HCT116 (cell line): ENCODE measurements at places on chromosomes 2 and 18. TPM values are rescaled to one million over a fixed set of nuclear protein-coding genes. Genes with fewer than 3 reads are reported as not detected.

DNA sequence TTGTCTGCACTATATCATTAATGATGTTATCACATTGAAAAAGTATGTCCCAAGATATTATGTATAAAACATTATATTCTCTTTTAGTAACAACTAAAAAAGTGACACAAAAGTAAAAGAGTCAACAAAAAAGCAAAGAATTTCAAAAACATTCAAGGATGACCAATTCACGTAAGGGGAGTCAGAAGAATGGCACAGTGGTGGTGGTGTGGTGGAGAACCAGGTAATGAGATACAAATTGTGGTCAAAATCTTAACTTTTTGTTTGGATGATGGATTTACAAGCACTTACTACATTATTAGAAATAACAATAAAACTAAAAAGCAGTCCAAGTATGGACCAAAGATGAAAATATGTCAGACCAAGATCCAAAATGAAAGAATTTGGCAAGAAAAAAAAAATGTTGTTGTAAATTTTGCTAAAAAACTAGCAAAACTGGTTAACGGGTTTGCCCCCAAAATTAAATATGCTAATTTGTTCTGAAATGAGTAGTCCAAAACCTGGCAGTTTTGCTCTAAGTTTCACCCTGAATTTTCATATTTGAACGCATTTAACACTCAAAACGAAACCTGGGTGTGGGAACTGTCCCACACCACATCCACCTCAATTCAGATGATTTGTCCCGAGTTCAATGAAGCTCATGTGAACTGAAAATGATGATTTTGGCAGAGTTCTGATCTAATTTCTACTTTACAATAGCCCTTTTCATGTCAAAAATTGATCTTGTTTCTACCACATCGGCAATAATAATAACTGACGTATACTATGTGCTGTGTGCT is 135.8 kb downstream of the IKZF2 start:
- no peak for DNase-seq

DNA sequence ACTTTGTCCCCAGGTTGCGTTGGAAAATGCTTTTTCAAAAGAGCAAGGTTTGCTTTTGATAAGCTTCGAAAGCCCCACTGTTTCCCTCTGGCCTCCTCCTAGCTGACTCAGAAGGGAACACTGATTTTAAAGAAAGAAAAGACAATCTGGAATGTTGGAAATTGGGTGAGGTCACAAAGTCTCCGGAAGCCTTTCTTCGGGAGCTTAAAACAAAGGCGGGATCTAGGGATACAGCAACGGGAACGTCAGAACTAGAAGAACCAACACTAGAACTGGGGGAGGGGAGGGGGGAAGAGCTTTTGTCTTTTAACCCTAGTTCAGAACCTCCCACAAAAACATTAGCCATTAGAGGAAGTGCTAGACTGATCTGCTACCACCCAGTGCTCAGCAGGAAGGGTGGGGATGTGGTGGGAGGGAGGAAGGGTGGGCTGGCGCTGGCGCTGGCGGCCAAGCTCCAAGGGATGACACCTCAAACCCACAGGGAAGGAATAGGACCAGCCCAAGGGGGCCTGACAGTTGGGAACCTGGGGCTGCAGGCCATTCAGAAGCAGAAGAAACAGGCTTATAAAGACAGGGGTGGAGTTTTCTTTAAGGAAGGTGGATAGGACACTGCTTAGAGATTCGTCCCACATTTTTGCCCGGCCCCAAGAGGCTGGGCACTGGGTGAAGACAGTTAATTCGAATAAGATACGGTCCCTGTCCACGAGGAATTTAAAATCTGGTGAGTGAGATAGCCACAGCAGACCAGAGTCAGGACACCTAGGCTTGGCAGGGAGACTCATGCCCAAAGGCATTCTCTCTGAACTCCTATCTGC is 1.7 kb downstream of the TMSB10 start:
- DNase-seq = peak; percentile 83

DNA sequence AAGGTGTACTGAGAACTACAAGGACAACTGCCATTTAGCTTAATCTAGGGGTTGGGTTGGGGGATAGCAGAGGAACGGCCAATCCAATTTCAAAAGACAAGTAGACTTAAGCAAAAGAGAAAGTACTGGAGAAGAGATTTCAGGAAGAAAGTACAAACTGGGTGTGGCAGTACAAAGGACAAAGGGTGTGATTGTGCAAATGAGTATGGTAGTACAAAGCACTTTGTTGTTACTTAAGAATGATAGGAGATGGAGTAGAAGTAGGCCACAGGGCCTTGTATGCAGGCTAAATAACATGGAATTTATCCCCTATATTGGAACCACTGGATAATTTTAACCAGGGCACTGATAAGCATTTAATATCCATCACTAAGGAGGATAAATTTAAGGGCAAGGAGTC is 4.7 kb upstream of the ORC2 start:
- peak; percentile 28 for DNase-seq

GRCh38 chr2:100066856-100067255 is 75.5 kb downstream of the AFF3 start:
- DNase-seq = no peak

GRCh38 chr2:40062381-40062780 is 283.3 kb upstream of the THUMPD2 start:
- no peak for DNase-seq

- DNase-seq = no peak
Observed at GRCh38 chr18:24660956-24661355, 200.5 kb downstream of the HRH4 start.

DNA sequence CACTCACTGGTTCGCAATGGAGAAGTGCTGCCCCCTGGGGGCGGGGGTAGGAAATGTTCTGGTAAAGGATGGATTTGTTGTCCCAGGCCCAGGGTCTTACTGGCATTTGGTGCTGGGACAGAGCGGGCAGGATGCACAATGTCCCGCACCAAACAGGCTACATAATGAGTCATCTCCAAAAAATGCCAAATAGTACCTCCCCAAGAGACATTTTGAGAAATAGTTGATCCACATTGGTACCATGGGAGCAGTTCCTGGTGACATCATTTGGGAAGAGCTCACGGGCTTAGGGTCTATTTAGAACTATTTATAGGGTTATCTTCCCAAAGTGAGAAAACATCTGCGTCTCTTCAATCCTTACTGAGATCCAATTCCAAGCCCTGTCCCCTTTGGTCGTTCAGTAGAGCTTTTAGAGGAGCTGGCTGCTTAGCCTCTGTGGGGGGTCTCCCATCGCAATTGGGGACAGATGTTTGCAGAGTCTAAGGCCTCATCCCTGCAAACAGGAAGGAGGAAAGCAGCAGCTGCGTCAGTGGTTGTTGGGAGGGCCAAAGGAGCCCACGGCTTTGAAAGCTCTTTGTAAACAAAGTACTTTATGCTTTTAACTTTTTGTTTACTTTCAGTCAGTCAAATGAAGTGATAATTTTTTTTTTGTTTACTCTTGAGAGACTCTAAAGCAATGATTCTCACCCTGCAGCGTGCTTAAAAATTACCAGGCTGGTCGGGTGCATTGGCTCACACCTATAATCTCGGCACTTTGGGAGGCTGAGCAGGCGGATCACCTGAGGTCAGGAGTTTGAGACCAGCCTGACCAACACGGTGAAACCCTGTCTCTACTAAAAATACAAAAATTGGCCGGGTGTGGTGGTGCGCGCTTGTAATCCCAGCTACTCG is 49.3 kb downstream of the GREB1 start:
- DNase-seq = peak; percentile 29

DNA sequence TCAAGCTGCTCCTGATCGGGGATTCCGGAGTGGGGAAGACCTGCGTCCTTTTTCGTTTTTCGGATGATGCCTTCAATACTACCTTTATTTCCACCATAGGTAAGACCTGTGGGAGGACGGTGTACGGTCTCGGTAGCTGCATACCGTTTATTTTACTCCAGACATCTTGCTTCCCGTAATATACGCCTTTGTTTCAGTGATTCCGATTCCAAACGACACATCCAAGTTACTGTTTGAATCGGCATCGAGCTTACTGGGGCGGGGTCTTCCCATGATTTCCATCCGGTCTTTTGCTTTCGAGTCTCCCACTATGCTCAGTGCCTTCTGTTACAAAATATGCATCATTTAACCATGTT is 731 bp downstream of the RAB10 start:
- no peak for DNase-seq

DNA sequence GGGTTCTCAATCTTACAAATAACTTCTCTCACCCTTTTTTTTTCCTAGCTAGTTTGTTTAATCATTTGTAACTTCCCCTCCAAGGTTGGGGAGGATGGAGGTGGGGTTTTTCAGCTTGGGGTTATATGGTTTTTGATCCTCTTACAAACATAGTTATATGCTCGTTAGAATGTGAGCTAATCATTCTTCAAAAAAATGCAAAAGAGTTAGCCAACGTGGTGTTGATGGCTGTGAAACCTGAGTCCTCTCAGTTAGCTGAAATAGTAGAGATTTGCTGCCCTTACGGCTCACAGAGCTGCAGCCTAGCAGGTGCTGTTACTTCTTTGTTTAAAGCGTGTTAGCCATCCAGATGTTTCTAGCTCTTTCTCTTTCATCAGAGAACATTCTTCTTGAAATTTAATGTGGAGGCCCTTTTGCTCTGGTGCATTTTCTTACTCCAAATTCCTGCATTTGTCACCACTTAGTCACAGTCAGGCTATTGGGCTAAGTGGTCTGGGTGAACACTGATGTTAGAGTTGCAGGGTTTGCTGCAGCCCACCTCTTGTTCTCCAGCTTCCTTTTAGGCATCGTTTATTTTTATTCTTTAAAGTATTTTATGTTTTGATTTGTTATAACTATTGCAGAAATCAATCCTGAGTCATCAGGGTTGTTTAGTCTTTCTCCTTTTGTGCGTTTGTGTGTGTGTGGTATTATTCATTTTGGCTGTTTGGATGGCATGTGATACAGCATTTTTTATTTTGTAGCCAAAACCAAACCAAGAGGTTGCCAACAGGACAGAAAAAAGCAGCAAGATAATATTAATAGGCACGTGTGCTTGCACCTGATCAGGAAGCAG is 41.1 kb downstream of the LIMS1 start:
- no peak for DNase-seq

GRCh38 chr18:26383454-26384270 is 157.4 kb downstream of the TAF4B start:
- peak; percentile 52 for DNase-seq

DNA sequence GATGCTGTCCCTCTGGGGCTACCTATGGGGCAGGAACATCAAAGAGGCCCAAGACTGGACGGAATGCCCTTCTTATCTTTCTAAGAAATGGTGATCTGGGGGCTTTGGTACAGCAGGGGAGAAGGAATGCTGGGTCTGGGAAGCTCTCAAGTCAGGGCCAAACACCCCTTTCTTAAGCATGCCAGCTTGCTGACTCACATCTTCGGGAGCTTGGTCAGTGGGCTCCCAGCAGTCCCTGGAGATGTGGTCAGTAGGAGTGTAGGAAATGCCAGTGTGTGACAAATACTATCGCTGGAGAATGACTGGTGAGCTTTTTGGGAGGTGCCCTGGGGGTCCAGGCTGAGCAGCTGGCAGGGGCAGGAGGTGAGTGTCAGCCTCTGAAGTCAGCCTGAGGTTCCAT is 105.0 kb upstream of the CDC42EP3 start:
- DNase-seq = peak; percentile 12

DNA sequence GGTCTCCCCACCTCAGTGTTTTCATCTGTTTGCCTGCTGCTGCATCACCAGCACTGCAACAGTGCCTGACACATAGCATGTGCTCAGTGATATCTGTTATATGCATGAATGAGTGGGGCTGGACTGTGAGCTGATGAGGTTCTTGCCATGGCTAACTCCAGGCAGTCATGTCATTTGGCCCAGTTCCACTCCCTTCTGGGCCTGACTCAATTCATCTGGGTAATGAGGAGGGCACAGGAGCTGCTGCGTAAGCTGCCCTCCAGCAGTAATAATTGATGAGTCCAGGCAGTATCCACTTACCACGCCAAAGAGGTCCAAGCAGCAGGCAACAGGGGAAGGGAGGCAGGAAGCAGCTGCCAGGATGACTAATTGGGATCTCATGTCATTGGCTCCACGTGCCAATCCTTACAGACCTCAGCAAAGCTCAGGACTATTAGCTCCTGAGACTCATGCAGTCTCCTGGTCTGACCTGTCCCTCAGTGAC is 34.1 kb upstream of the MAT2A start:
- DNase-seq = peak; percentile 72

KYNU gene
- total RNA-seq = 0.22 TPM

GYPC gene
- 0.66 TPM for total RNA-seq

THOC1 gene
- 26.0 TPM for total RNA-seq

TLX2 gene
- total RNA-seq = not detected

MAPK4 gene
- total RNA-seq = 0.89 TPM
